ENCODE measurements at places on chromosomes 12 and 14.

DNA sequence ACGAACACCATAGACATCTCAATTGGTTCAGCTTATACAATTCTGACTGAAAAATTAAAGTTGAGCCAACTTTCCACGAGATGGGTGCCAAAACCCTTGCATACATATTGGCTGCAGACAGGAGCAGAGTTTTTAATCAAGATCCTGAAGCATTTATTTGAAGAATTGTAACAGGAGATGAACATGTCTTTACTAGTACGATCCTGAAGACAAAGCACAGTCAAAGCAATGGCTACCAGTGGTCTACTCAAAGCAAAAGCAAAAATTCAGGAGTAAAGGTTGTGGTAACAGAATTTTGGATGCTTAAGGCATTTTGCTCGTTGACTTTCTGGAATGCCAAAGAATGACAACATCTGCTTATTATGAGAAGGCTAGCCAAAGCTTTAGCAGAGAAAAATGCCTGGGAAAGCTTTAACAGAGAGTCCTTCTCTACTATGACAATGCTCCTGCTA is 20.7 kb downstream of the ZDHHC17 start:
- DNase-seq: peak; percentile 75

DNA sequence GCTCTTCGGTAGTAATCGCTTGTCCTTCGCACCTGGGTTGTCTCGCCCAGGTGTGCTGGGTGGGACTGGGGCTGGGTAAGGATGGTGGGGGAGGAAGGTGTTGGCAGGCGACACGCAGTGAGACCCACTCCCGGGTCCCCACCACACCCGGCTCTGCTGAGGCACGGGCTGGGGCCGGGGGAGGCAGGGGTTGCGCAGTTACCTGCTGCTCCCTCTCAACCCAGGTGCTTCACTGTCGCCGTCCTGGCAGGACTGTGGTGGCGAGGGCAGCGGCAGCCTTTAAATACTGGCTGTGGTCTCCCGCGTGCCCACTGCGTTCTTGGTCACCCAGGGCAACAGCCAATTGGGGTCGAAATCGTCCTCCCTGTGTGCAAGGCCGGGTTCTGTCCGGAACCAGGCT is at the start of gene CCER1:
TSS of gene CCER1 (minus strand) at position 256 of the 400 bp plus-strand sequence. CDS start 434 bp downstream, outside the sequence.
- no peak for DNase-seq

DNA sequence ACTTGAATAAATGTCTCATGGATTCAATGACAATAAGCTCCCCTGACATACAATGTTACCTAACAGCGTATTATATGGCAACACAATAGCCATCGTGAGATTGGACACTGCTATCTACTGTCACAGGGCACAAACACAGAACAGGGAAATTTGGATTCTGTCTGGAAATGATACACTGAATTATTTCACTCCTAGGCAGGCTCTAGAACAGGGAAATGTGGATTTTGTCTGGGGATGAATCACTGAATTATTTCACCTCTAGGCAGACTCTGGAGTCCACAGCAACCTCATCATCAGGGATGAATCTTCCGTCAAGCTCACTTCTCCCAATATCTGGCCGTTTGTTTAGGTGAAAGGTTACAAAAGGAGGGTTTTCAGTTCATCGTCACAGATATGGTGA is 288.8 kb downstream of the TMEM132D start:
- no peak for DNase-seq

- no peak for DNase-seq
Measured at GRCh38 chr14:102732924-102733323, 44.3 kb upstream of the TRAF3 start.

GRCh38 chr12:16238661-16239060 is 38.8 kb downstream of the SLC15A5 start:
- DNase-seq: no peak

DNA sequence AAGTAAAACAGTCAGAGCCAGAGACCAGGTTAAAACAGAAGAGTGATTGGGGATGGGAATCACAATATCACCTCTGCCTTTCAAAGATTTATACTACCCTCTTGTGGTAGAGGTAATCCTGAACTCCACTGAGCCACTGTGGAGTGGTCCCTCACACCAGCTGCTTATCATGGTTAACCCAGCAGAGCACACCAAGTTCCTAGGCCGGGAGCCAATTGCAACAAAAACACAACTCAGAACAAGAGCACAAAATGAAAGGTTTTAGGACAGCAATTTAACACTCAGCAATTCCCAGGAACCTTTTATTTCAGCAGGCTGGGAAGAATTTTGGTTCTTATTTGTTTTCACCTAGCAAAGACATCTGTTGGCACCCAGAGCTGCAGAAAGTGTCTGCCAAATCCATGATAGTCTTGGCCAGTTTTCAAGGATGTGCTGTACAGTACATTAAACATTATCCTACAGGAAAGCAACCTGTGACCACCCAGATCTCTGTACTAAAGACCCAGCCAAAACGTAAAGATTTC is 220.5 kb upstream of the ATXN7L3B start:
- DNase-seq: peak; percentile 68

DNA sequence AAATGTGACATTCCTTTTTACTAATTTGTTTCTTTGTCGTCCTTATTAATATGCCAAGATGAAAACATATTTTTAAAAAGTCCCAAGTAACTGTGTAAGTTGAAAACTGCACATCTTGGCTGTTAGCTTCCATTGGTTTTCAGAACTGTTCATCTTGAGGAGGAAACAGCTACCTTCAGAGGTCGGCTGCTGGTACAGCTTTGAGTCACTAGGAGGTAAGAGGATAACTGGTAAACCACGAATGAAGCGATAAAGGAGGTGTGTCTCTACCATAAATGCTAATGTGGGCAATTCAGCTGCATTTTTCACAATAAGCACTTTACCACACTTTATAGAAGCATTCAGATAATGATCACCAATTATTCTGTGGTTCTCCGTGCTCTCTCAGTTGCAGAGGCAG is 137.5 kb upstream of the KRAS start:
- peak; percentile 20 for DNase-seq

GRCh38 chr12:1807087-1807860 is 13.1 kb upstream of the LRTM2 start:
- no peak for DNase-seq

DNA sequence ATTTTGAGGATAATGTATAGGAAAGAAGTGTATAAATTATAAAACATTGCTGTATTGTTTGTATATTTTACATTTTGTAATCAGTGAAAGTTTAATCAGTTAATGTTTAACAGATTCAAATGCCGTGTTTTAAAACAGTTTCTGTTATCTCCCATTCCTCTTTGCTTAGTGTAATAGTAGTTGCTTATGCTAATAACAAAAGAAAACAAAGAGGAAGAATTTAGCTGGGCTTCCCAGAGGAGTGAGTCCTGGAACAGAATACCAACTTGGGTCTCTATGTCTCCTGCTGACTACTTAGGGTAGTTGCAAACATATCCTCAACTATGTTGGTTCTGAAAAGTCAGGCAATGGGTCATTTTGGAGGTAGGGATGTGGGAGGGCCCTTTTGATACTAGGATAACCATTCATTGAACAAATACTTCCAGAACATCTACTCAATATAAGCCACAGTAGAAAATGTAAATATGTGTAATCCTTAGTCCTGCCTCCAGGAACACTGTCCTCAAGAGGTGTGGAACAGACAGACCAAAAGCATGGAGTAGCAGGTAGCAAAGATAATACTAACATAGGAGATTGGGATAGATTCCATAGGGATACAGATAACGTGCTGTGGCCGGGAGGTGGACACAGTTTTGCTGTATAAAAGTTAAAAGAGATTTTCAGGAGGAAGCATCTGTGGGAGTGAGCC is 36.1 kb upstream of the EVL start:
- DNase-seq: no peak

DNA sequence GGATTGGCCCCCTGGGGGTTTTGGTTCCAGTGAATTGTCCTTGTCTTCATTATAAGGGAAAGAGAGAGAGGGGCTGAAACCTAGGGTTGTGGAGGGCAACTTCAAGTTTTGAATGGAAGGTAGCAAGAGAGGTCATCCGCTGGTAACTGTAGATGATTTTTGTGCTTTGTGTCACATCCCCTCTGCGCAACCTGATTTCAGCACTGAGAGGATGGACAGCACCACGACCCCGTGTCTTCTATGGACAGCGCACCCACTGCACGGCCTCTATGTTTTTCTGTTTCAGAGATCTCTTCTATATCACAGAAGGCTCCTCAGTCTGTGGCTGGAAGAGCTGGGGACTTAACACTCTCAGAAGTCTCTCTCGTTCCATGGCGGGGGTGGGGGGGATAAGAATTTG is 127.0 kb upstream of the RPH3A start:
- DNase-seq: no peak

GRCh38 chr12:52335598-52336262 is 14.5 kb upstream of the KRT83 start:
- DNase-seq: no peak

DNA sequence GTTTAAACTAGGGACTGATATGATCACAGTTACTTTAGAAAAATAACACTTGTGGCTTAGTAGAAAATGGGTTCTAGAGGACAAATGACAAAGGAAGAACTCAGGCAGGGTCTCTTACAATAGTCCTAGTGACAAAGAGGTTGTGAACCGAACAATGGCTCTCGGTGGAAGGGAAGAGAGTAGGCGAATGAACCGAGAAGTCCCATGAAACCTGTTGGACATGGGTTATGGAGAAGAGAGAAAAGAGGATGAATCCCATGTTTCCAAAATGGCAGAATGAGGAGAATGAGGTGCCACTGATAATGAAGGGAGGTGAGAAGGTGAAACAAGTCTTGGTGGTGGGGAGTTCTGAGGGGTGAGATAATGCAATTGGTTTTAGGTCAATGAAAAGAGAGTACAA is 94.1 kb downstream of the PPM1H start:
- DNase-seq: no peak

GRCh38 chr14:98189062-98189461 is 1082.9 kb downstream of the BCL11B start:
- DNase-seq: no peak

DNA sequence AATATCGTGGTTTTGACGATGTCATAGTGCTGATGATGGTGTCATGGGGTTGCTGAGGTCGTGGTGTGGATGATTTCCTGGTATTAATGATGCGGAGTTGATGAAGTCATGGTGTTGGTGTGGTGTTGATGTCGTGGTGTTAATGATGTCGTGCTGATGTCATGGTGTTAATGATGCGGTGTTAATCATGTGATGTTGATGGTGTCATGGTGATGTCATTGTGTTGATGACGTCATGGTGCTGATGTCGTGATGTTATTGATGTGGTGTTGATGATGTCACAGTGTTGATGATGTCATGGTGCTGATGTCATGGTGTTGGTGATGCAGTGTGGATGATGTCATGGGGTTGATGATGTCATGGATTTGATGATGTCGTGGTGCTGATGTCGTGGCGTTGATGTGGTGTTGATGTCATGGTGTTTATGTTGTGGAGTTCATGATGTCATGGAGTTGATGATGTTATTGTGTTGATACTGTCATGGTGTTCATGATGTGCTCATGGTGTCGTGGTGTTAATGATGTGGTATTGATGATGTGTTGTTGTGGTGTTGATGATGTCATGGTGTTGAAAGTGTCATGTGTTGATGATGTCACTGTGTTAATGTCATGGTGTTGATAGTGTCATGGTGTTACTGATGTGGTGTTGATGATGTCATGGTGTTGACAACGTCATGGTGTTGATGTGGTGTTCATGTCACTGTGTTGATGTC is 48.5 kb upstream of the RIMBP2 start:
- peak; percentile 16 for DNase-seq

GRCh38 chr12:117890137-117890536 is 78.7 kb downstream of the KSR2 start:
- no peak for DNase-seq

GRCh38 chr14:67221248-67221981 is 19.8 kb upstream of the PALS1 start:
- DNase-seq: peak; percentile 66

GRCh38 chr14:99006276-99006675 is 265.7 kb downstream of the BCL11B start:
- no peak for DNase-seq
